ENCODE measurements at places on chromosomes 1 and 21.
A peak's percentile ranks its signal among the peaks of the same experiment; 100 is the strongest.

GRCh38 chr1:174696026-174696821, 248.5 kb downstream of the GPR52 start:
- DNase-seq, result no peak

GRCh38 chr1:209008586-209008985, 574.9 kb upstream of the CAMK1G start:
- DNase-seq, result no peak

DNA sequence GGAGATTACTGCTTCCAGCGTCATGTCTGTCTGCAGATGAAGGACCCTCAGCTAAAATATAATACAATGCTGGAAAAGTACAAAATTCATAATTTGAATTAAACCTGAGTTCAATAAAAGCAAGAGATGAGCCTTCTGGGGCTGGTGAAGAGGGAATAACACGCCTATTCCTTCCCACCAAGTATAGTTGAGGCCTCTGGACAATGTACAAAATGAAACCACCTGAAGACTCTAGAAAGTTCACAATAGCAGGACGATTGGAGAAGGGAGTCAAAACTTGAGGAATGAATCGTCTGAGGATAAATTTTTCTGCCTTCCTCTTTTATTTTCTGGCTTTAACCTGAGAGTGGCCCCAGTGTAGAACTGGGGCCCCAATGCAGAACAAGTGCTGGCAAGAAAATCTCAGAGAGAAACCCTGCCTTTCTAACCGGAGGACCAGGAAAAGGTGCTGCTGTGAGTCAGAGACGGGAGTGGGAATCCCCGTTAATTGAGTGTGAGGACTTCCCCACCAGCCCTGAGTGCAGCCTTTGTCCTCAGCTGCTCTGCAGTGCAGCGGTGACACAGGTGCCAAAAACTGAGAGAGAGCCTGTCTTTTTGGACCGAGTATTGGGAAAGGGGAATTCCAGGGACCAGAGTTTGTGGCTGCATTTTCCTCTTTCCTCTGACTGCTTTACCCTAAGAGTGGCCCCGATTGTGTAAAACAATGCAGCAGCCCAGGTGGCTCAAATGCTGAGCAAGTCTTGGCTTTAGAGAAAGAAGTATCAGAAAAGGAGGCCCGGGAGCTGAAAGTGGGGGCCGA, 264.9 kb downstream of the DYRK1A start:
- DNase-seq, result no peak

GRCh38 chr1:36083635-36084496, at the start of gene TEKT2:
TSS of gene TEKT2 (plus strand) at chr1:36084094. CDS start at chr1:36084922, 828 bp downstream.
- no peak for DNase-seq

DNA sequence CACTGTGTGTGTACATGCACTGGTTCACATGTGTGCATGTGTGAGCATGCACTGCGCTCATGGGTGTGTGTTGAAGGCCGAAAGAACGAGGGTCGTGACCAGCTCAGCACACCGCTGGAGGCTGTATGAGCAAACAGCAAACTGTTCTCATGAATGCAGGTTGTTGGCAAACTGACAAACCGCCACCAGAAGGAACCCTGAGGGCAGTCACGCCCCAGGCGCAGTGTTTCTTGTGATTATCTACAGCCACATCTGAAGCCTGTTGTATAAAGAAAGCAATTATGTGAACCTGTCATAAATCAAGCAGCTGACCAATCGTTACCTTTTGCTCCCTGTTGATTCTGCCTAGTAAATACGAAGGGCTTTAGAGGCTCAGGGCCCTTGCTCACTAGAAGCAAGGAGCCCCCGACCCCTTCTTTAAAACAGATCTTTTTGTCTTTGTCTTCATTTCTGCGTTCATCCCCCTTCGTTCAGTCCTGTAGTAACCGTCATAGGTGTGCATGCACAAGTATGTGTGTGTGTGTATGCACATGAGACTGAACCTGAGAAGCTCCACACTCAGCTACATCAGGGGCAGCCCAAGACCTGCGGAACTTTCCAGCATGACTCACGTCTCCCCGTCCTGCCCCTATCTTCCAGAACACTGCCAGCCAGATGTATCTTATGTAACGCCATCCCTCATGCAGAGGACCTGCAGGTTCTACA, 16.8 kb upstream of the RIPK4 start:
- no peak for DNase-seq

DNA sequence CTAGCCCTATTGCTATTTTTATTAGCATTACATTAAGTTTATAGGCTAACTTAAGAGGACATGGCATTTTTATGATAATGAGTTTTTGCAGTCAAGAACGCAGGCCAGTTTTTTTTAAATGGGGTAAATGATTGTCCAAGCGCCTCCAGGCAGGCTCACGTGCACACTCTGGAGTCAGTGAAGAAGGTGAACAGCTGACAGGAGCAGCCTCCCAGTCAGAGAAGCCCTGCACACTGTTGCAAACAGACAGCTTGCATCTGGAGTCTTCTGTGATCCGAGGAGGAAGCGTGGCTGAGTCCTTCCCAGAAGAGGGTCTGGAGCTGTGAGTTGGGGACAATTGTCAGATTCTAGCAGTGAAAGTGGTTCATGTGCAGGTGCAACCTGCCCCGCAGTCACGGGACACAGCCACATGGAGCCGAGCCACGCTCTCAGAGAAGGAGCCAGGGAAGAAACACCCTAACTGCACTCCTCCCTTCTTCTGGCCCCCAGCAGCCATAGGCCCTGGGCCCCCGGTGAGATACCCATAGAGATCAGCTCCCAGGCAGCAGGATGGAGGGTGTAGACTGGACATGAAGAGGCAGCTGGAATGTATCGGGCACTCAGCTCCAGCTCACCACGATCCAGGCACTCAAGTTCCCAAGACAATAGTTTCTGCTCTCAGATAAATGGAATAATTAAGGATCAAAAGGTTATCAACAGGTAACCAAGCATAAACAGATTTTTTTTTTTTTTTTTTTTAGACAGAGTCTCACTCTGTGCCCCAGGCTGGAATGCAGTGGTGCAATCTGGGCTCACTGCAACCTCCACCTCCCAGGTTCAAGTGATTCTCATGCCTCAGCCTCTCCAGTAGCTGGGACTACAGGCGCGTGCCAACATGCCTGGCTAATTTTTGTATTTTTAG, 26.4 kb downstream of the CAPN2 start:
- no peak for DNase-seq

GRCh38 chr1:165353731-165354671, 2.5 kb downstream of the LMX1A start:
- DNase-seq, result no peak

DNA sequence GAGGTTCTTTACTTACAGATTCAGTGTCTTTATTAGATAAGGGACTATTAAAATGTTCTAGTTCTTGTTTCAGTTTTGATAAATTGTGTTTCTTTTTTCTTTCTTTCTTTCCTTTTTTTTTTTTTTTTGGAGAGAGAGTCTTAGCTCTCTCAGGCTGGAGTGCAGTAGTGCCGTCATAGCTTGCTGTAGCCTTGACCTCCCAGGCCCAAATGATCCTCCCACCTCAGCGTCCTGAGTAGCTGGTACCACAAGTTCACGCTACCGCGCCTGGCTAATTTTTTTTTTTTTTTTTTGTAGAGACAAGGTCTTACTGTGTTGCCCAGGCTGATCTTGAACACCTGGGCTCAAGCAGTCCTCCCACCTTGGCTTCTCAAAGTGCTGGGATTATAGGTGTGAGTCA, 76.6 kb downstream of the TMEM200B start:
- DNase-seq, result no peak

- DNase-seq, result no peak
These were observed 27.6 kb downstream of the NUP133 start for GRCh38 chr1:229480495-229480894.

GRCh38 chr1:162736633-162737067, 53.9 kb upstream of the HSD17B7 start:
- no peak for DNase-seq

- no peak for DNase-seq
These were observed 13.0 kb upstream of the KCNC4 start for GRCh38 chr1:110196917-110197765.

- no peak for DNase-seq
These were observed 7.0 kb upstream of the IL6R start for GRCh38 chr1:154398141-154398540.

GRCh38 chr21:15682977-15683376, 46.8 kb upstream of the USP25 start:
- DNase-seq, result no peak

GRCh38 chr1:42288311-42288985, 46.6 kb downstream of the FOXJ3 start:
- no peak for DNase-seq

GRCh38 chr1:39230261-39231190, 26.0 kb downstream of the MACF1 start:
- peak; percentile 12 for DNase-seq

GRCh38 chr1:226510453-226510852, 38.1 kb upstream of the STUM start:
- no peak for DNase-seq

DNA sequence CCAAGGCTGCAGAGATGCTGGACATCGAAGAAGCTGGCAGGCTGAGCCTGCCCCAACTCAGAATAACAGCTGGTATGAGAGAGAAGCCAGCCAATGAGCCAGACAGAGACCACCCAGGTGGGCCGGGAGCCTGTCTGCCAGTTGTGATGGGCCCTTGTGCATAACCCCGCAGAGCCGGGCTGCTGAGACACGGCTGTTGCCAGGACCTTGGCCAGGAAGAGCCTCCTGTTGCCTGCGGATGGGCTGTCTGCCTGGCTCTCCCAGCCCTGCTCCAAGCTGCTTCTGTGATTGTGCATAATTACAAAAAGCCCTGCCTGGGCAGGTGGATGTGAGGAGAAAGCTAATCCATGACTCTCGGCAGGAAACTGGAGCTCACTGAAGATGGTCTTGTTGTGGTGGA, 126.5 kb downstream of the CAPN8 start:
- no peak for DNase-seq

- no peak for DNase-seq
These were observed 953 bp downstream of the TRIM46 start for GRCh38 chr1:155174324-155175280.

GRCh38 chr1:237791592-237791991, 99.1 kb downstream of the ZP4 start:
- no peak for DNase-seq

DNA sequence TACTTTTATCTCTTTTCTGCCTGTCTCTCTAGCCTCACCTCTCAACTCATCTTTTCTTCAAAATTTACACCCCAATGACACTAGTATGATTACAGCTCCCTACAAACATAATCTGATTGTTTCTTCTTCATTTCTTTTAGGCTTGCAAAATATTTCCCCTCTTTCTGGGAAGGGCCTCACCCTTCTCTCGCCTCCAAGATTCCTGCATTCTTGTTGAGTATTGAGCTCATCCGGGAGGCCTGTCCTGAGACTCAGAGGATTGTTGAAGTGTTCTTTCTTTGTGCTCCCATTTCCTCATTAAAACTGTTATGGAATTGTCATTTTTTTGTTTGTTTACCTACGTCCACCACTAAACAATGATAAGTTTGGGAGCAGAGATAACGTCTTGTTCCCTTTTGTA, 99.1 kb upstream of the CHRM3 start:
- DNase-seq, result no peak

GRCh38 chr1:54403808-54404261, 2.4 kb downstream of the SSBP3 start:
- no peak for DNase-seq

- DNase-seq, result no peak
These were observed 7.7 kb upstream of the ATP1A4 start for GRCh38 chr1:160143695-160144094.

DNA sequence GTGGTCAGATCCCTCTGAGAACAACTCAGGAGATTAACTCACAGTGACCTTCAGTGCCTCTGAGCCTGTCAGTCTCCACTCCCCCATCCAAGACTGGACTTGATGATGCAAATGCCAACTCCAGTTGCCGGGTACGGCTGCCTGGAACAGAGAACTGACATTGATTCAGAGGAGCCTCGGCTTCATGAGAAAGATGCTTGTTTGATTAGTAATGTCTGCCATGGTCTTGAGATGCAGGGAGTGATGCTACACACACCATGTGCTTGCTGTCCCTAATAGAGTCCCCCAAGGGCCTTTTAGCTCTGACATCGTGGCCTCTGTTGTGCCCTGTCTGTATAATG, 51.8 kb upstream of the LRP8 start:
- no peak for DNase-seq

DNA sequence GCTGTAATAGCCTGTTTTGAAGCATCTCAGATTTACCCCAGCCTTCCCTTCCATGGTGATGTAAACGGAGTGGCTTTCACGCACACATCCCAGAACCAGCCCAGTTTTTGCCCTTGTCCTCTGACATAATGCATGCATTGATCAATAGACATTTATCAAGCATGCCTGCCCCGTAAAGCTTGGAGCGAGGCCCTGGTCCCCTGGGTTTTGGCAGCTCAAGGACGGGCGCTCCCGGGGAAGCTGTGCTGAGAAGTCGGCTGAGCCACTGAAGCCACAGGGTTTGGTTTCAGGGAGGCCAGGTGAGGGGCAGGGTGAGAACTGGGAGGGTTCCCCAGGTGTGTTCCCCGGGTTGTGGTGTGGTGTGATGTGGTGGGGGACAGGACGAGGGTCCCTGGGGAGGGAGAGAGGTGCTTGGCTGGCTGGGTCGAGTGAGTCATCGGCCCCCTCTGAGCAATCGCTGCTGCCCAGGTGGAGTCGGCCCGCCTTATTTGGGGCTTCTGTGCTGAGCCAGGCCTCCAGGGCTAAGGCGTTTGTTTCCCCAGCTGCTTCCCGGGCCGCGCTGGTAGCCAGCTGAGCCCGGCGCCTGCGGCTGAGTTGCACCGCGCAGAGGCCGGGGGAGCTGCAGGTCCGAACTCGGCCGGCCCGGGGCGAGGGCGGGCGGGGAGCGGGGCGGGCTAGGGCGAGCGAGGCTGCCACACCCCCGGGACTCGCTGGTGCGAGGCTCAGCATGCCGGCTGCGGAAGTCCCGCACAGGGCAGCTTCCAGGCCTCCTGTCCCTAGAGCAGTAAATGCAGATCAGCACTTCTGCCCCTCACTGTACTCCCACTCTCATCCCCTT, 23.6 kb downstream of the ATP2B4 start:
- DNase-seq, result peak; percentile 42

GRCh38 chr1:198655459-198656121, 16.8 kb downstream of the PTPRC start:
- DNase-seq, result no peak

- no peak for DNase-seq
These were observed 50.6 kb upstream of the BACH1 start for GRCh38 chr21:29248124-29248523.

- DNase-seq, result no peak
These were observed 1.3 kb upstream of the TOMM20 start for GRCh38 chr1:235129774-235130570.

DNA sequence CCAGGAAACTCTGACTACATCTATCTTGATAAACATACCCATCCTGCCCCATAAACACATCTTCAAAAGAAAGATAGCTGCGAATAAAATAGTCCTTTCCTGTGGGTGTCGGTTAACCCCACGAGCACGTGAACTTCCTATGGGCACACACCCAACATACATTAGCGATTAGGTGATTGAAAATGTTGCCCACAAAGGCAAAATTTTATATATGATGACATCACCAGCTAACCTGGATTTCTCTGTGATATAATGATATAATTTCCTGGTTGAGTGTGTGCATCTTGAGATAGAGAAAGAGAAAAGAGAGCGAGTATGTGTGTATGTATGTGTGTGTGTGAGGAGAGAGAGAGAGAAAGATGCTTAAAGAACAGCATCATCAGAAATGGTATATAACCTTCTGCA, 296.1 kb downstream of the PTPRC start:
- peak; percentile 27 for DNase-seq

- DNase-seq, result no peak
These were observed 5.5 kb upstream of the MTMR11 start for GRCh38 chr1:149942207-149942606.

- DNase-seq, result no peak
These were observed 25.0 kb downstream of the SLAMF1 start for GRCh38 chr1:160621633-160622413.

Data from activated CD8-positive, alpha-beta memory T cell treated with anti-CD3 and anti-CD28 coated beads for 4 hours (primary cell).